Epithelial cell of alveolus of lung (primary cell): ENCODE measurements at places on chromosomes 1 and 21. TPM values are rescaled to one million over a fixed set of nuclear protein-coding genes. Genes with fewer than 3 reads are reported as not detected.

NUP210L gene
- not detected in 2 replicates for total RNA-seq

BTBD19 gene
- 4.9 and 11.3 TPM in 2 replicates for total RNA-seq

IFNGR2 gene
- total RNA-seq, result 68.6 and 69.0 TPM in 2 replicates

TMEM200B gene
- total RNA-seq, result 21.1 and 28.7 TPM in 2 replicates

LINGO4 gene
- total RNA-seq, result not detected in 2 replicates

INSRR gene
- not detected in 2 replicates for total RNA-seq

NID1 gene
- total RNA-seq, result 109 and 336 TPM in 2 replicates

FMO1 gene
- total RNA-seq, result not detected in 2 replicates

UBL4B gene
- total RNA-seq, result not detected in 2 replicates

TRABD2B gene
- total RNA-seq, result under 0.01 TPM in 1 of 2 replicates, not detected in the other

CXADR gene
- total RNA-seq, result 7.1 and 9.6 TPM in 2 replicates

CHIA gene
- total RNA-seq, result not detected in 2 replicates

SLFNL1 gene
- total RNA-seq, result 0.39 and 1.4 TPM in 2 replicates

FAAH gene
- total RNA-seq, result 0.65 and 0.72 TPM in 2 replicates
